ENCODE measurements at places on chromosomes 11 and 22. TPM values are rescaled to one million over a fixed set of nuclear protein-coding genes. Genes with fewer than 3 reads are reported as not detected.
A peak's percentile ranks its signal among the peaks of the same experiment; 100 is the strongest.

DNA sequence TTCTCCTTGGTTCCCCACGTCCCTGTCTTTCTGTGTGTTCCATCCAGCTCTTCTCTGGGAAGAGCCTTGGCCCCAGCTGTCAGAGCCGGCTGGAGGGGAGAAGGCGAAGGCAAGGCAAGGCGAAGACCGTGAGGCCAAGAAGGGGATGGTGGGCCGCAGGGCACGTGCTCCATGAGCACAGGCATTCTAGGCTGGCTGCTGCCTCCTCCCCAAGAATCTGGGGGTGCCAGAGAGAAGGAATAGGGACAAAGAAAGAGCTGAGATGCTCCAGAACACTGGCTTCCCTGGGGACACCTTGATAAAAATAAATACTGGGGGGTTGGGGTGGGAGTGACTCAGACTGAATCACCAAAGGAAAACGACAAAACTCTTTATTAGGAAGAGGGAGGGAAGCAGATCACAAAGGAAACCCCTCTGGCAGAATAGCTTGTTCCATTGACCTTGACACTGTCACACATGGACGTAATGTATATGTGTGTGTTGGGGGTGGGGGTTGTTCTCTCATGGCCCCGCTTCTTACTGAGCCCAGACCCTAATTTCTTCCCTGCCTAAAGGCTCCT lies 52.5 kb downstream of the NECTIN1 start:
- DNase-seq, result no peak

GRCh38 chr22:46539169-46539568 lies 1.7 kb upstream of the CELSR1 start:
- DNase-seq, result no peak

- DNase-seq, result no peak
These were observed 37.5 kb downstream of the ATG16L2 start for GRCh38 chr11:72851726-72852125.

DNA sequence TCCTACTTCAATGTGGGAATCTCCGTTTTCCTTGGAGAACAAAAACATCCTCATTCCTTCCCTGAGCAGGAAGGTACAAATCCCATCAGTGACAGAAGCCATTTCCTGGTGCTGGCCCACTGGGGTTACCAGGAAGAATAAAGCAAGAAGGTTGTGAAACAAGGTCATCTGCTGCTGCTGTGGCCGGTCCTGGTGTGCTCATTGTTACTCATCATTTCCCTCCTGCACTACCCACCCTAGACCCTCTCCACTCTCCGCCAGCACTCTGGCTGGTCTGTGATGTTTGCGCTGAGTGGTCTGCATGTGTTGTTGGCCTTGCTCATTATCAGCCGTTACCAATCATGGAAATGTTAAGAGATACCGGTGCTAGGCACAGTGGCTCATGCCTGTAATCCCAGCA lies 37.0 kb downstream of the OSBP2 start:
- no peak for DNase-seq

- DNase-seq, result no peak
These were observed 17.3 kb upstream of the OR52A1 start for GRCh38 chr11:5171856-5172255.

Gene AMOTL1
- 45.4 TPM for polyA plus RNA-seq

GRCh38 chr22:41845380-41846267 lies 12.7 kb downstream of the SREBF2 start:
- no peak for DNase-seq

Gene HOATZ
- polyA plus RNA-seq, result 0.06 TPM

Gene SLC22A9
- not detected for polyA plus RNA-seq

DNA sequence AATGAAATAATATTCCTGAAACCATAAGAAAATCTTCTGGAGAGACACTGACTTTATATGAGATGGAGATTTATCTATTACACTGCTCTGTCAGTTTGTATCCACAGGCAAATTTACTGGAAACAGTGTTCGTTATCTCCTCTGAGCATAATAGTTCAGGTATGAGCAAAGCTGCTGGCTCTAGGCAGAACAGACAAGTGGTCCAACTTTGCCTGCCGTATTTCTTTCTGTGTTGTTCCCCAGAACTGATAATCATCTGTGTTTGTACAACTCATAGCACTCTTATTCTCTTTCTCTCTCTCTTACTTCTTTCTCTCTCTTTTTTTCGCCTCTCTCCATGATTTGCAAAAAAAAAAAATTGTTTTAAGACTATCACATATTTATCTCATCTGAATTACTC lies 623.8 kb upstream of the CHORDC1 start:
- DNase-seq, result no peak

DNA sequence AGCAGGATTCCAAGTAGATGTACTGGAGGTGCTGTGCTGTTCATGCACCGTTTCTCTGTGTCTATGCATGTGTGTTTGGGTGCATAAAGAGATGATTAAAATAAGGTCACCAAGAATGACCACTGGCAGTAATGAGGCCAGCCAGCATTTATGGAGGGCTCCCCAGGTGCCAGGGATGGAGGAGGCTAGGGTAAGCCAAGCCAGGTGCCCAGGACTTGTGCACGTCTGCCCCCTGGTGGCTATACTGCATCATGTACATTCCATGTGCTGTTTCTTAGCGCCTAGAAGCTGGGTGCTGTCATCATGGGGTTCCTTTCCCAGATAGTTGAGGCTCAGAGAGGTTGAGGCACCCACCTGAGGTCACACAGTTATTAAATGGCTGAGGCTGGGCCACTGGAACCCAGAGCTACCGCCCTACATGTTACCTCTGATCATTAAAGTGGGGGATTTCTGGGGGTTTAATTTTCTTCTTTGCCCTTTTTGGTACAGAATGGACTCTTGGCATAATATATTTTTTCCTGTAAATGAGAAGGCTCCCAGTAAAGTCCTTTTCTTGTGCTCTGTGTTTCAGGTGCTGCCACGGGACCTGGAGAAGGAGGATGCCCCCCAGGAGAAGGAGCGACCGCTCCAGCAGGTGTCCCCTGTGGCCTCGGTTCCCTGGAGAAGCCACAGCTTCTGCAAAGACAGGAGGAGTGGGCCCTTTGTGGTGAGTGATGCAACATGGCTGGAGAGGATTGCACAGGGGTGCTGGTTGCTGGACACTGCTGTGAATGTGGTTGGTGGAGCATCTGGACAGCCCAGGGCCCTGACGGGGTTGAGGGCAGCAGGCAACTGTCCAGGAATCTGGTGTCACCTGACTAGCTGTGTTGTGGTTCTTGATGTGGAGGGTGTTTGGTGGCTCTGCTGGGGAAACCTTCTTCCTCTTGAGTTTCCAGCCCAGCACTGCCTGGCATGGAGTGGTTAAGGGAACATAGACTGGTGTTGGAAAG lies 96.4 kb downstream of the KIAA1671 start:
- DNase-seq, result peak; percentile 34

DNA sequence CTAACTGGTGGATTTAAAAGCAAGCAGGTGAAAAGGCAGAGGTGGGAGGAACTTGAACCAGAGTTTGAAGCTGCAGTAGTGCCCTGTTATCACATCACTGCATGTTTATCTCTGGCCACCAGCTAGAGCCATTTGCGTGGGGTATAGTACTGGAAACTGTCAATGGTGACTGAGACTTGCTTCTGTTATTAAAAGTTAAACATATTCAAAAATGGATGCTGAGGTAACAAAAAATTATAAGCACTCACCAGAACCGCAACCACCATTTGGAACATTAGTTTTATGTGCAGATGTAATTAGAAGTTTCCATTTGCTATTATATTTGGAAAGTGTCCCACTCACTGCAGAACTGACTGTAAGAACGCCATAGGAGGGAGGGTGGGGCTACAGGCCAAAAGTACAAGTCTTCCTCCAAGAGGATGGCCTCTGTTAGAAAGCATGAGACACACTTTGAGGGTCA lies 1.2 kb upstream of the CD59 start:
- DNase-seq, result no peak

Gene HEPACAM
- 3.4 TPM for polyA plus RNA-seq

Gene CENPM
- 18.5 TPM for polyA plus RNA-seq

Gene MOGAT2
- polyA plus RNA-seq, result 1.0 TPM

- no peak for DNase-seq
These were observed 57.6 kb upstream of the OLFML1 start for GRCh38 chr11:7427733-7428132.

GRCh38 chr22:38267086-38267485 lies 5.7 kb downstream of the TMEM184B start:
- no peak for DNase-seq

DNA sequence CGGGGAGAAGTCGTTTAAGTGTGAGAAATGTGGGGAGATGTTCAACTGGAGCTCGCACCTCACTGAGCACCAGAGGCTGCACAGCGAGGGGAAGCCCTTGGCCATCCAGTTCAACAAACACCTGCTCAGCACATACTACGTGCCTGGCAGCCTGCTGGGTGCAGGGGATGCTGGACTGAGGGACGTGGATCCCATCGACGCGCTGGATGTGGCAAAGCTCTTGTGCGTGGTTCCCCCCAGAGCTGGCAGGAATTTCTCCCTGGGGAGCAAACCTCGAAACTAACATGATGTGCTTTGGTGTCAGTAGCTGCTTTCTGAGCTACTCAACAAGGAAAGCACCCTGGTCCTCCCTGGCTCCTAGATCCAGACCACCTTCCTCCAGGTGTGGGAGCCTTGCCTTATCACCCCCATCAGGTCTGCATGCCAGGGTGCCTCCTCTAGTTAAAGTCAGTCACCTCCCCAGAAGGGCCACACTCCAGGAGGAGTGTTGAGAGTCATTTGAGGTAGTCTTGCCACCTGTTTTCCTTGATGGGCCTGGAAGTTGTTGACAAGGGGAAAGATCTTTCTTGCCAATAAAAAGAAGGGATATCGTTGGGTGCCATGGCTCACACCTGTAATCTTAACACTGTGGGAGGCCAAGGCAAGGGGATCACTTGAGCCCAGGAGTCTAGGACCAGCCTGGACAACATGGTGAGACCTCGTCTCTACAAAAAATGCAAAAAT lies 12.9 kb downstream of the ZNF74 start:
- no peak for DNase-seq

- DNase-seq, result no peak
These were observed 31.4 kb downstream of the LRP5 start for GRCh38 chr11:68343761-68344256.

DNA sequence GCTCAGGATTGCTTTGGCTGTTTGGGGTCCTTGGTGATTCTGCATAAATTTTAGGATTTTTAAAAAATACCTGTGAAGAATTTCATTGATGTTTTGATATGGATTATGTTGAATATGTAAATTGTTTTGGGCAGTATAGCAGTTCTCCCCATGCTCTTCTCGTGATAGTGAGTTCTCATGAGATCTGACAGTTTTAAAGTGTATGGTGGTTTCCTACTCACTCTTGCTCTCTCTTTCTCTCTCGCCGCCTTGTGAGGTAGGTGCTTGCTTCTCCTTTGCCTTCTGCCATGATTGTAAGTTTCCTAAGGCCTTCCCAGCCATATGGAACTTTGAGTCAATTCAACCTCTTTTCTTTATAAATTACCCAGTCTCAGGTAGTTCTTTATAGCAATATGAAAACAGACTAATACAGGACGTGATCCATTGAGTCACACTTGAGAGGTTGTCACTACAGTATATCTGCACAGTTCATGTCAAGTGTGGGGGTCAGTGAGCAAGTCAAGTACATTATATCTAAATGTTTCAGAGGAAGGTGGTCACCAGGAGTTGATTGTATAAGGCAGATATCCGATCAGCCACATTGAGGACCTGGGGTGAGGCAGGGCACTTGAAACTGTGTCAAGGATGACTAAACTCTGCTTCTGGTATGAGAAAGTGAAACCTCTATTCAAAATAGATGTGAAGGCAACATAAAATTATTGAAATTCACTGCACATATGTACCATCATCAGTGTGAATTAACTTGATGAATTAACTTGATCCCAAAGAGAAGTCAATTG lies 70.7 kb upstream of the CCDC179 start:
- no peak for DNase-seq

DNA sequence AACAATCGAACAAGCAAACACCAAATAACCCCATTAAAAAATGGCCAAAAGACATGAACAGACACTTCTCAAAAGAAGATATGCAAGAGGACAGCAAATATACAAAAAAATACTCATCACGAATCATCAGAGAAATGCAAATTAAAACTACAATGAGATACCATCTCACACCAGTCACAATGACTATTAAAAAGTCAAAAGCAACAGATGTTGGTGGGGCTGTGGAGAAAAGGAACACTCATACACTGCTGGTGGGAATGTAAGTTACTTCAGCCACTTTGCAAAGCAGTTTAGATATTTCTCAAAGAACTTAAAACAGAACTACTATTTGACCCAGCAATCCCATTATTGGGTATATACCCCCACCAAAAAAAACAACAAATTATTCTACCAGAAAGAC lies 51.3 kb upstream of the FLI1 start:
- DNase-seq, result no peak

Gene PKP3
- polyA plus RNA-seq, result 7.0 TPM

- DNase-seq, result no peak
These were observed 42.7 kb downstream of the SGSM1 start for GRCh38 chr22:24848559-24849168.

Gene FAM83F
- 2.2 TPM for polyA plus RNA-seq

DNA sequence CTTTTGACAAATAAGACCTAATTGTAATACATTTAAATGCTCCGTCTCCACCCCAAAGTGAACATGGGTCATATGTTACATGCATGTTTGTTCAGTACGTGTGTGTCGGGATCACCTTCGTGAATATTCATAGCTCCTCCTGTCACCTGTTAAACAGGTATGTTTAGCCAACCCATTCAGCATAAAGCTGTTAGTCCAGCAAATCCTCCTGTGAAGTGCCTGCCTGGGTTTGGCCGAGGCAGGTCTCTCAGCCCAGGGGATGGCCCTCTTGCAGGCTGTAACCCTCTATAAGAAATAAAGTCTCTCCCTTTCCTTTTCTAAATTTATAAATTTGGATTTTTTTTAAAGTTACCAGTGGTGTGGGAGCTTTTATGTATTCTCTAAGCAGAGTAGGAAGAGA lies 38.9 kb upstream of the NTM start:
- DNase-seq, result no peak

DNA sequence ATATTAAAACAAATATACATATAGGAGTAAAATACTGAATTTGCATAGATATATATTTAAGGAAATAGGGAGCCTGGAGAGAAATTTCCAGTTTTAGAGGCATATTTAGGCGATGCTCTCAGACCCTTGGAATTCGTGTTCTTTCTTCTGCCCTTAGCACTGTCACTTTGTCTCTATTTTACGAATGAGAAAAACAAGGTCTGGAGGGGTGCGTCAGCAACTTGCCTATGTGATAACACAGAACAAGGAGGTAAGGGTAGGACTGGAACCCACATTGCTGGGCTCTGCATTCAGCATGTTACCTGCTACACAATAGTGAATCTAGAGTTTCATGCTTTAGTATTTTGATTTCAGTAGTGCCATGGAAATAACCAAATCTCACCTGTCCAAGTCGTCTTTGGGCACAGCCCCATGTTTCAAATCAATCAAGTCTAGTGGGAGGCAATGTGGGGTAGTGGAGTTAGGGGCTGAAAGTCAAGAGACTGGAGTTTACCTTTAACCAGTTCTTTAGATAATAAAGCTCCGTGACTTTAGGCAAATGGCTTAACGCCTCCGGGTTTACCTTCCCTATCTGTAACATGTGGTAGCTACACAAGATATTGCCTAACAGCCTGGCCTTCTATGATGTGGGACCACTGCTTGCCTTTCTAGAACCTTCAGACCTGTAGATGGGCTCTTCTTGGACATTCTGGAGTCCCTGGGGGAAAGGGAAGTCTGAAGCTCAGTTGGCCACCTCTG lies 44.8 kb upstream of the AMPD3 start:
- no peak for DNase-seq

Gene ACR
- polyA plus RNA-seq, result 0.58 TPM

- DNase-seq, result no peak
These were observed 12.5 kb upstream of the TMPRSS6 start for GRCh38 chr22:37121887-37122591.

Measured in renal pelvis (tissue), 12 donors.